ENCODE measurements at places on chromosomes 3 and 15.
A peak's percentile ranks its signal among the peaks of the same experiment; 100 is the strongest.

DNA sequence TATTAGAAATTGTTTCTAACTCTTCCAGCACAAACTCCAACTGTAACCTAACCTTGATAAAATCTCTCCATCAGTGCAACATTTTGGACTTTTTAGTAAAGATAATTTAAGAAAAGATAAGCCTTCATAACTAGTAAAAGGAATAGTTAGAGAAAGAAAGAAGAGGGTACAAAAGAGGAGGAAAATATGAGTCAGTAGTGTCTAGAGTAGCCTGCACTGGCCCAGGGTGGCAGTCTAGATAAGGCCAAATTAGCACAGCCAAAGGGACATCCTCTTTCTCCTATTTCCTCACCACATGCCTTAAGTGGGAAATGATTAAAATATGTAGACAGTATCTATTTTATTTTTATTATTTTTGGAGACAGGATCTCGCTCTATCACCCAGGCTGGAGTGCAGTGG, 3.7 kb downstream of the PROS1 start:
- no peak for DNase-seq

DNA sequence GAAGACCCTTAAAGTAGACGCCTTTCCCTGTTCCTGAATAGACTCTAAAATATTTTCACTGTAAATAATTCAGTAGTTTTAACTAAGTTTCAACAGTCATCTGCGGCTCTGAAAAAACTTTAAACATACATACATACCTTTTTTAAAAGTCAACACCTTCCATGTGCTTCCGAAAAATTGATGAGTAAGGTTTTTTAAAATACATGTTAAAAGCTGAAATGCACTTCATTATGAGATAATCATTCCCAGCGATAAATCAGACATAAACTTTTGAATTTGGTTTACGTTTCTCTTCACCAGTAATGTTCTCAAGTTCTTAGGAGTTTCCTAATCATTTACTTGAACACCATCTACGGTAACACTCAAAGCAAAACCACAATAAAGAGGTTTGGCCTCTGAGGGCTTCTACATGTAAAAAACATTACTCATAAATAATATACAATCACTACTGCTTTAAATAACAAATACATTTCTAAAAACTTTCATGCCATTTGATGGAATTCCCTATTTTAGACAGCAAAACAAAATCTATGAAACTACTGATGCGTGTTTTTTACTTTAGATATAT, 403.5 kb downstream of the SHQ1 start:
- DNase-seq, result peak; percentile 50

GRCh38 chr3:79255702-79256101, 512.1 kb downstream of the ROBO1 start:
- no peak for DNase-seq

- DNase-seq, result no peak
Measured at GRCh38 chr15:71139241-71139640, 24.0 kb downstream of the THSD4 start.

GRCh38 chr3:149224736-149225594, 3.3 kb upstream of the CP start:
- peak; percentile 44 for DNase-seq

- no peak for DNase-seq
Measured at GRCh38 chr3:4334548-4334947, 31.4 kb downstream of the SETMAR start.

- DNase-seq, result no peak
Measured at GRCh38 chr3:27509376-27509775, 25.2 kb upstream of the SLC4A7 start.

DNA sequence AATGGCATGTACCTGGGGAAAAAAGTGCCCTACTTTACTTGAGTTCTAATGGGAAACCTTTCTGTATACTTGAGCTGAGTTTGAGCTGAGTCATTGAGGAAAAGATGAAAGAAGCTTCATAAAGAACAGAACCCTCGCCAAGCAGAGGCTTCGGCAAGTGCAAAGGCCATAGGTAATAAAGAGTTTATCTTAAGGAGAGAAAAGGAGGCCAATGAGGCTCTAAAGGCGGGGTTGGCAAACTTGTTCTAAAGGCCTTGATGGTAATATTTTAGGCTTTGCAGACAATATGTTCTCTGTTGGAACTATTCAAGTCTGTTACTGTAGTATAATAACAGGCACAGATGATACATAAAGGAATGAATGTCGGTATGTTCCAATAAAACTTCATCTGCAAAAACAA, 17.6 kb upstream of the TRAT1 start:
- DNase-seq, result no peak

GRCh38 chr3:48915296-48915695, 3.3 kb upstream of the ARIH2 start:
- DNase-seq, result no peak

DNA sequence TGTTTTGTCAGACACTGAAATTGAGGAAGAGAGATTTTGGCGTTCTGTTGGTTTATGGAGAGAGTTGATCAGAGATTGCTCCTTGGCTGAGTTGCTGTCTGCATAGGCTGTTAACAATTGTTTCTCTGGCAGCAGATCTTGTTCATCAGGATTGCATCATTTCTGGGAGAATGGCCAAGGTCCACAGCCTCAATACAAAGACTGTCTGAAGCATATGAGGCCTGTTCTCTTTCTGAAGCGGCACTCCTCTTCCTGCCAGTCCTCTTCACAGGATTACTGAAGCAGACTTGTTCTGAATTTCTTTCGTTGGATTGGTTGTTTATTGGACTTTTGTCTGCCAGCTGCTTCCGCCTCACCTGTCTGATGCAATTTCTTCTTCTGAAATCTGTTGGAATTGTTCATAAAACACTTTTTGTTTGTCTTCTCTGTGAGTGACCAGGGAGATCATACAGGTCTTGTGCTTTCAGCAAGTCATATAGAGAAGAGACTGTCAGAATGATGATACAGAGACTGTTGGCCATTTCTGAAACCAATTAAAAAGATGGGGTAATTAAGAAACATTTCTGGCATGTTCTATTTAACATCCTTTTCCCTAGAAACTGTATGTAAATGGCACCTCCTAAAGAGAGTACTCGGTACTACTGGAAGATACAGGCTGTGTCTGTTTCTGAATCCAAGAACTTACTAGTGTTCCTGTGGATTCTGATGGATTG, 25.5 kb downstream of the SETD5 start:
- peak; percentile 56 for DNase-seq

DNA sequence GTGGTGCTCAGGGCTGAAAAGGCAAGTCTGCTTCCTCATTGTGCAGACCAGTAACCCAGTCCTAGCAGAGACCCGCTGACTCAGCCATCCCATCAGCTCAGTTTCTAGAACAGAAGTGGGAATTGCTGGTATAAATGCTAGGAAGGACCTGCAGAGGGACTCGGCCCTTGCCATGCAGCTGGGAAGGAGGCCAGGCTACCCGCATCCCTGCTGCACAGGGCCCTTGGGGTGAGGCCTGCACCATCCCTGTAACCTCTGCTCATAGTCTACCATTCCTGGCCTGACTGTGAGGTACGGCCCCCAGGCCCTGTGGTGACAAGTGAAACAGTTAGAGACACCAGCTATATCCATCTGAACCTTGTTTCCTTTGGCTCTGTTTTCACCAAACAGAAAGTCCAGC, 23.5 kb downstream of the RAB6B start:
- DNase-seq, result no peak

GRCh38 chr3:60303160-60303559, 948.1 kb downstream of the FHIT start:
- no peak for DNase-seq

DNA sequence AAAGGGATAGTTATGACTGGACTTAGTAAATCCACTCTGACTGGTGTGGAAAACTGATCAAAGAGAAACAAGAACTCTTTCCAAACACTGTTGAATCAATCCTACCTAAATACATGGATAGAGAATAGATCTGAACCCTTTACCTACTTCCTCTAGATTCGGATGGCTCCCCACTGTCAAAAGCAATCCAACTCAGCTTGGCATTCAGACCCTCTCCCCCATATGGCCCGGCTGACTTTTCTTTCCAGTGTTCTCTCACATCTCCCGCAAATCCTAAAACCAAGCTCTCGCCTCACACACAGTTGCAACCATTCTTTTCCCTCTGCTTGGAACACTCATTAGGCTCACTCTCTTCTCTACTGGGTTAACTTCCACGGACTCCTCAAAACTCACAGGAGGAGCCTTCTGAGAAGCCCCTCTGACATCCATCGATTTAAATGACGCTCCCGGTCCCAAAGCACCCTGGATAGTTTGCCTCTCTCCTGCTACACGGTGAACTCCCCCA, 639 bp downstream of the SPICE1 start:
- no peak for DNase-seq

- DNase-seq, result no peak
Measured at GRCh38 chr15:75112848-75113492, 88.7 kb upstream of the C15orf39 start.

DNA sequence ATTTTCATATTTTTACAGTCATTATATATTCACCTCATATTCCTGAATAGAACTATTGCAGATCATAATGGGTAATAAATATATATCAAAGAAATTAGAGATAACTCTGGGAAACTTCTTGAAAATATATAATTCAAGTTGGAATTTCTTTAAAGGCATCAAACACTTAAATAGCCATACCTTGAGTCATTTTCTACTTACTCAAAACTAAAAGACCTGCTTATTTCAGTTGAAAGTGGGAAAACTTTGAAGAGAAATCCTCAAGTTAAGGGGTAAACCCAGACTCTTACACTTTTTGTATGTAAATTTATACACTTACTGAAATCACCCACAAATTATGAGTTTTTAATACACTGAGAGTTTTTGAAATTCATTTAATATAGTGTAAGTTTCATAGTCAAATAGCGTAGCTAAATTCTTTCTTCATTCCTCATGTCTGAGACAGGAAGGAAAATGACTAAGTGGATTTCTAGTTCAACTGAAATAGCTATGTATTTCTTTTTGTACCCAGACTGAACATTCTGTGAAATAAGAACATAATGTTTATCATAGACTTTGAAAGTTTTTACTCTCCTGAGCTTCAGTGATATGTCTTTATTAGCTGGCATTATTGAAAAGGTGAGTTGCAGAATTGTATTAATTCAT, 4.6 kb upstream of the ALCAM start:
- DNase-seq, result no peak

DNA sequence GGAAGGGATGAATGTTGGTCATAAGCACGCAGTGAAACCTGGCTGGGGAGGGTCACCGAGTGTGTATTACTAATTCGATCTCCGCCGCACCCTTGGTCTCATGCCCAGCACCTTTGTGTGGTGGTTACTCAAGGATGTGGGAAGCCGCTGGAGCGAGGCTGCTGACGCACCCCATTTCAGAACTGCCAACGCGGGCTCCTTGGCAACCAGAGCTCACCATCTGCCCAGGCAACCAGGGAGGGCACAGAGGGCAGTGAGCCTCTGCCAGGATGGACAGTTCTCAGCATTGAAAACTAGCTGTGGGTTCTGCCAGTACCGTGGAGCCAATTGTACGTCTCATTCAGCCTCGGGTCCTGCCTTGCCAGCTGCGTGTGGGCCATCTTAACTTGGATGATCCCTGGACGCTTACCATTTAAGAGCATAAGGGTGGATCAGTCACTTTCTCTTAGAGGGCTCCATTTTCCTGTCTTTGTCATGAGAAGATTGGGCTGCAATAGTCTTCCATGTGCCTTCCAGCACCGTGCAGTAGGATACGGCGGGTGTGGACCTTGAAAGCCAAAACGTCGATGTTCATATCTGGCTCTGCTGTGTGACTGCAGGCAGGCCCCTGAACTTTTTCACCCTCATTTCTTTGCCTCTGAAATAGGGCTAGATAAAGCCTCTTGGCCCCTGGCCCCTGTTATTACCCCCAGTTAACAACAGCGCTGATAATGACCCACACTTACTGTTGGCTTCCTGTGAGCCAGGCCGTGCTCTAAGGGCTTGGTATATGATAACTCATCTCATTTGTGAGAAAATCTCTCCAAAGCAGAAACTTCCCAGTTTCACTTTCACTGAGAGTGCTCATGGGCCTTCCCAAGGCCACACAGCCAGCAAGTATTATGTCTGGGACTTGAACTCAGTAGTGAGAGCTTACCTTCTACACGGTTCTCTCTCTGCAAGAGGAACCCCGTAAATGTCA, 238.8 kb downstream of the OPA1 start:
- no peak for DNase-seq

- no peak for DNase-seq
Measured at GRCh38 chr15:72991026-72991425, 61.2 kb upstream of the NEO1 start.

DNA sequence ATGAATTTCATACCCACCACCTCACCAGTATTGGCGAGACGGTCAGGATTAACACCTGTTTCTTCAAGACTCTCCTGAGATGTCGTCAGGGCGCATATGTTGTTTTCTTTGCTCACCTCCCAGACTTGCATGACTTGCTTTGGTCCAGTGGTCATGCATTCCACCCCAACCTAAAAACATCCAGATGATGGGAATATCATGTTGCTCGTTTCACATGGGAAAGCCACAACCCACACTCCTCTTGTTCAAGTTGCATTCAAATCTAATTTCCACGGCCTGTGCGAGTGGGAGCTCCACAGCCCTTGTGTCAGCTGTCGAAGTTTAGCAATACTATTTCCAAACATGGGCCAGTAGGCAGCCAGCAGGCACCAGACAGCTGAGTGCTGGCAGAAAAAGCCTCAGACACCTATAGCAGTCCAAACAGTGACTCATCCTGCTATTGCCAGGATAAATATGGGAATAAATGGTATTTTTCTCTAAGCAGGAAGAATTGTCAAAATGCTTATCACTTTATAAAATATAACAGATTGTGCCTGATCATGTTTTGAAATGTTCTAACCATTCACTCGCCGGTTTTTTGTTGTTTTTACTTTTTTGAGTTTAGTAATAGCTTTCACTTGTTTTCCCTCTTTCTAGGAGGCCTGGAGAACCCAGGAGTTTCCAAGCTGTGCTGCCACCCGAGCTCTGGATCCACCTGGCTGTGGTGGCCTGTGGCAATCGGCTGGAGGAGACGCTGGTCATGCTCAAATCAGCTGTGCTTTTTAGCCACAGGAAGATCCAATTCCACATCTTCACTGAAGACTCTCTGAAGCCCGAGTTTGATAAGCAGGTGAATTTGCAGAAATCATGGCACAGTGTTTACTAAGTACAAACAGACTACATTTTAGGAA, 20.1 kb downstream of the GXYLT2 start:
- no peak for DNase-seq

GRCh38 chr3:2082871-2083480, 15.7 kb upstream of the CNTN4 start:
- DNase-seq, result no peak

GRCh38 chr3:189337673-189338091, 165.9 kb downstream of the TPRG1 start:
- no peak for DNase-seq

DNA sequence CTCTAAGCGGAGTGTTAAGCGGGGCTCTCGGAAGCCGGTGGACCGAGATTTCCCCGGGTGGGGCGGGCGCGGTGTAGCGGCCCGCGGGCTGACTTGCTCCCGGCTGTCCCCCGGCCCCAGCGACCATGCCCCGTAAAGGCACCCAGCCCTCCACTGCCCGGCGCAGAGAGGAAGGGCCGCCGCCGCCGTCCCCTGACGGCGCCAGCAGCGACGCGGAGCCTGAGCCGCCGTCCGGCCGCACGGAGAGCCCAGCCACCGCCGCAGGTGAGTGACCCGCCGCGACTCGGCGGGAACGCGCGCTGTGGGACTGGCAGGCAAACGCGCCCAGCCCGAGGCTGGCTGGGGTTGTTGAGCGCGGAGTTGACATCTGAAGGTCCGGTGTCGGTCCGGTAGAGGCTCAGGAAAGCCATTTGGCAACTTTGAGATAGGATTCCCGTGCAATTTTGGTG, 1.3 kb downstream of the SMC4 start:
- no peak for DNase-seq
